ENCODE measurements at places on chromosomes 11 and 22. TPM values are rescaled to one million over a fixed set of nuclear protein-coding genes. Genes with fewer than 3 reads are reported as not detected.

HBB gene
- not detected for total RNA-seq

DNA sequence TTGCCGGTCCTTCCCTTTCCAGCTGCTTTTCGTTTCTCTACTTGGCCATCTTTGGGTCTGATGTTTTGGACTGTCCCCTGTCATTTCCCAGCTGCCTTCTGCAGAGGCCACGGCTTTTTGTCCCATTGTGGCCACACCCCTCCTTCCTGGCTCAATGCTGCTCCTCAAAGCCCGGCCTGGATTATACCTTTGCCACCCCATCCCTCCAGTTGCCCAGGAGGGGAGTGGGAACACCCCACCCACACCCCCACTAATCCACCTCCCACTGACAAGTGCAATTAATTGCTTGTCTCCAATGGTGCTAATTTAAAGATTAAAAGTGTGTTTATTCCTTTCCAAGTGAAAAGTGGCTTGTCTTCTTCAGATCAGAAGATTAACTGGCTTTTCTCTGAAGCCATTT is 34.2 kb upstream of the CSNK2A3 start:
- no peak for DNase-seq

OR6X1 gene
- total RNA-seq = not detected

CCDC73 gene
- not detected for total RNA-seq

GRCh38 chr22:33272871-33273270 is 214.7 kb upstream of the SYN3 start:
- no peak for DNase-seq

FSHB gene
- total RNA-seq = not detected

- DNase-seq = no peak
Observed at GRCh38 chr11:39817241-39817640, 1642.2 kb downstream of the LRRC4C start.

DNA sequence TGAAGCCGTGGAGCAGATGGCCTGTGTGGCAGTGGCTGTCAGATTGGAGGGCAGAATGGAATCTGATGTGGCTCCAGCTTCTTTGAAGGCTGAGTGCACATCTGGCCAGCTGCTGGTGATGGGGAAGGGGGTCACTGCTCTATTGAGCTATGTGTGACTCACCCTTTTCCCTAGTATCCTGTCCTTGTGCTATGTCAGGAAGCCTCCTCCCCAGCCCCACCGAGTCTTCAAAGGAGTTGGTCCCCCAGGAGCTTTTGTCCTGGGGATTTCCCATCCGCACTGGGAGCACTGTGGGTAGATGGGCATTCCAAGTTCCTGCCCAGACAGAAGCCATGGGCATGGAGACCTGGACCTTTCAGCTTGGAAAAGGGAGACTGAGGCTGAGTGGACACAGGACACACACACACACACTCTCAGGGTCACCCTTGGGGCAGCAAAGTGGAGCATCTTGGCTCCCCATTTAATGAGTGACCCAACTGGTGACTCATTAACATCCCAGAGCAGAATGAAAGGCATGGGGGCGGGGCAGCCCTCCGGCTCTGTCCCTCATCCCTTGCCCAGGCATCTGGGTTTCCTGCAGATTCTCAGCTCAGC is 3.3 kb downstream of the SERPINH1 start:
- no peak for DNase-seq

GRCh38 chr11:120710354-120711131 is 199.0 kb downstream of the GRIK4 start:
- DNase-seq = no peak

ARRB1 gene
- total RNA-seq = 2.2 TPM

GRCh38 chr22:40425082-40425481 is 54.7 kb downstream of the SGSM3 start:
- no peak for DNase-seq

DNA sequence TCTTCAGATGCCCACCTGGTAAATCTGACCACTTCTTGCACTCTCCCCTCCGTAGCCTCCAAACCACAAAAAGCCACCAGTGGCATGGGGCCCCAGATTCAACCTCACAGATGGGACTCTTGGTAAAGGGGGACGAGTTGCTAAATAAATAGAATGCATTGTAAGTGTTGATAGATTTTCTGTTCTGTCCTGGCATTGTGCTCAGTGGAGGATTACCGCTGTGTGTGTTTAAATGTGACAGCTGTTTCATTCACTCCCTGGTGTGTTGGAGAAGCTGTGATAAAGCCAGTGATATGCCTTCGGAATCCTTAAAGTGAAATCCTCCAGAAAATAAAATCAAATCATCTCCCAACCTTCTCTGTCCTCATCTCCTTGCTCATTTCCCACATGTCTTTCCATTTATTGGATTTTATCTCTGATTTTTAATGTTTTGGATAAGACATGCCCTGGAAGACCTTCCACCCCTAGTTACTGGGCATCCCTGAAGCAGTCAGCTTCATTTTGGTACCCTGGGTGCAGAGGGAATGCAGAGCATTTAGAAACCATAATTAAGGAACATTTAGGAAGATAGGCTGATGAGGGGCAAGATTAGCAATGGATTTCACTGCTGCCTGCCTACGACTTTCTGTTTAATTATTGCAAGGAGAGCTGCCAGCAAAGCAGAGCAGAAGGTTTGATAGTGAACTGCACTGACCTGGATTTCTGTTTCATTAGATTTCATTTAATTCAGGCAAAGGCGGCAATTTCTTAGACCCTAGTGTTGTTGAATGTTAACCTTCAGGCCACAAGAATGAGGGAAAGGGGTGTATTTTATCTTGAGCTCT is 460.9 kb upstream of the KIRREL3 start:
- no peak for DNase-seq

SUSD2 gene
- 0.02 TPM for total RNA-seq
